ENCODE measurements at places on chromosomes 7 and 10. TPM values are rescaled to one million over a fixed set of nuclear protein-coding genes. Genes with fewer than 3 reads are reported as not detected.
A peak's percentile ranks its signal among the peaks of the same experiment; 100 is the strongest.

DNA sequence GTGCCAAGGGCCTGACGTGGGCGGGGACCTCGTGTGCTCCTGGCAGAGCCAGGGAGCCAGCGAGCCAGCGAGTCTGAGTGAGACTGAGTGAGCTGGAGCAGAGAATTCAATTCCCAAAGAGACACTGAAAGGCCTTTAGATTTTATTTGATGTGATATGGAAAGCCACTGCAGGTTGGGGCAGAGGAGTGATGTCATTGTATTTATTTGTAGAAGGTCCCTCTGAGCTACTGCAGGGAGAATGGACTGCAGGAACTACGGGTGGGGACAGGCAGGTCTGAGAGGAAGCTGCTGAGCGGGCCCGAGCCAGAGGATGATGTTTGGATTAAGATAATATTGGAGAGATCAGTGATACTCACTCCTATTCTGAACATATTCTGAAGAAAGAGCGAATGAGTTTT is 445.8 kb upstream of the ANKRD30A start:
- no peak for DNase-seq

DNA sequence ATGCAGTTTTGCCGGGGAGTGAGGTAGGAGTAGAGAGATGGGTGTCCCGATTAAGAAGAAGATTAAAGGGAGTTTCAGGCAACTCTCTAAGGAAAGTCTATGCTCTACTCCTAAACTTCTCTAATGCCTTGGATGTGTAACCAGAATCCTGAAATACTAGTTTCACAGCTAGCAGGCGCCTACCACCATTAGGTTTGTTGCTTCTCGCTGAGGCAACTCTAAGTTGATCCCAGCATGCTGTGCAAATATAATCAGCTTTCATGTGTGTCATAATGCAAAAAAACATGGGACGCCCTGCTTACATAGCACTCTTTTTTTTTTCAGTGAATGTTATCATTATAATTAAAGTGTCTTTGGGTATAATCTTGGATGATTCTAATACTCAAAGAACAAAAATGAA is 50.4 kb upstream of the FAM3C start:
- DNase-seq: no peak

DNA sequence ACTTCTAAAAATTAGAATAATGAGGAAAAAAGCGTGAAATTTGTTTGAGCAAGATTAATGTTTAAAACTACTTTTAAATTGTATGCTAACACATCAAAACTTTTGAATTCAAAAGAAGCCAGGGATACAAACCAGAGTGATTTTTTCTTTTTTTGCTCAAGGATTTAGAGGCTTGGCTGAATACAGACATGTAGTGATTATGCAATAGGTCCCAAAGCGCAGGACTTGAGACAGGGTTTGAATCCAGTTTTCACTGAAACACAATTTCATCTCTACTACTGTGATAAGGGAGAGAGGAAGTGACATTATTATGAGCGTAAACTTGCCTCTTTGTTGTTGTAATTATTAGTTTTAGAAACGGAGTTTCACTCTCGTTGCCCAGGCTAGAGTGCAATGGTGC is 207.3 kb downstream of the ZNF33B start:
- no peak for DNase-seq

DNA sequence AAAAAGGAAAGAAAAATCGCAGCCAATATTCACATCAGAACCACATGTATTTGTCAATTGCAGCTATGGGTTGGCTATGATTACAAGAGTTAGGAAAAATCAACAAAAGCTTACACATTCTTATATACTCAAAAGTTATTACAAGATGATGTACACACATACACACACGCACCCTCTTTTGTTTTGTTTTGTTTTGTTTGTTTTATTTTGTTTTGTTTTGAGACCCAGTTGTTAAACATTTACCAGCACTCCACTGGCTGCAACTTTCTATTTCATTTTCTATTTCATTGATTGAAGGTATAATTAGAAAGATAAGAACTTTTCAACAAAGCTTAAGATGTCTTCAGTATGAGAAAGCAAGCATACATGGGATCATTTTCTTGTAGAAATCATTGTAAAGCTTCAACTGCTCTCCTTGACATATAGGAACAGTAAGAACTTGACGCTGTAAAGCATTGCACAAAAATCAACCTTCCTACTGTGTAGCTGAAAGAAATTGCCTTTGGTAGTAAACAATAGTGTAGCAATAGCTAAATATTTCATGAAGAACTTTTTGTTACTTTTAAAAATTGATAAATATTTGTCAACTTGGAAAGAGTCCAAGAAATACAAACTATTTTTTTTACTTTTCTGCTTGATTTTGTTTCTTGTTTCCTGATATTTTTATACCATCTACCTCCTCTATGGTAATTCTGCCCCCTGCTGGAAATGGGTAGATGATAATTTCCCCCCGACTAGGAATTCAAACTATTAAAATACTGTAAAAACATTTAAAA is 205.9 kb downstream of the MBL2 start:
- peak; percentile 27 for DNase-seq

GRCh38 chr10:119496273-119496672 is 46.2 kb downstream of the RGS10 start:
- DNase-seq: no peak

DNA sequence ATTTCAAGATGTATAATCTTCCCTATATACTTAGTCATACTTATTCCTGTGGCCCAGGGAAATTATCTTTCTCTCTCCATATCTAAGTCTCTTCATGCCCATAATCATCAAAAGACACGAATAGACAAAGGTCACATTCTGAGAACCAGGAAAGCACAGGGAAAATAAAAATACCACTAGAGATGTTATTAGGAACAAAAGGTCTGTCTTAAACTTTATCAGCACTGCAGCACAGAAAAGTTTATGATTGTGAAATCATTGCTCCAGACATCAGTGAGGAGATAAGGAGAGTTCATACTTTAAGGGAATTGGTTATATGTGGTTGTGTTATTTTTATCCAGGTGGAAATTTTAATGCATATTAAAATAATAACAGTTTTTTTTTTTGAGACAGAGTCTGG is 974.6 kb upstream of the CELF2 start:
- no peak for DNase-seq

- no peak for DNase-seq
Measured at GRCh38 chr7:127396184-127396583, 3.7 kb upstream of the ZNF800 start.

DNA sequence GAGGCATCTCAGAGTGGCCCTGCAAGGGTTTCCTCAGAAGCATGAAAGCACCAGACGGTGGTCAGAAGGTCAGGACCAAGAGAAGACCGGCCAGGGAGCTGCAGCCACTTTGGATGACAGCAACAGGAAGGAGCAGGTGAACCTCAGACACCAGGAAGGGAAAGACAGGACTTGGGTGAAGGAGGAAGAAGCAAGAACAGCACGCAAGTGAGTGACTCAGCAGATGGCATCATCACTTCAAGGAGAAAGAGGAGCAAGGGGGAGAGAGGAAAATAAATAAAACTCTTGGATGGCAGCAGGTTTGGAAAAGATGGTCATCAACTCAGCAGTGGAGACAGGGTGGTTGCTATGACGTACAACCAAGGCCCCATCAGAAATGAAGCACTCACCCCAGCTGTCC is 31.6 kb downstream of the NCAPG2 start:
- no peak for DNase-seq

- no peak for DNase-seq
Measured at GRCh38 chr10:112990271-112990670, 40.2 kb downstream of the TCF7L2 start.

- DNase-seq: no peak
Measured at GRCh38 chr7:133071506-133071905, 10.4 kb downstream of the CHCHD3 start.

DNA sequence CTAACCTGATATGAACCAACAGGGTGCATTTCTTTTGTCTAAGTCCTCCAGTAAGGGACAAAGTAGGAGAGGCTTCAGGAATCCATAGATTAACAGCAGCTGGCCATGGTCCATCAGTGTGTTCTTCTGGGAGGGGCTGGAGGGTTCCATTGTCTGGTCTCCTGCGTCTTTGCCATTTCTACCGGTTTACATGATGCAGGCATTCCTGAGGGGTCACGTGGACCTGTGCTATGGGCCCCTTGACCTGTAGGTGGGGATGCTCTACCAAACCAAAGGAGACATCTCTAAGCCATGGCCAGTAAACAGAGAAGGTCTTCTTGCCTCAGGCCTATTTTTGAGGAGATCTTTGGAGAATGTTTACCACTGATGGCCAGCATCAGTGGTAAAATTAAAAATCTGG is 28.7 kb upstream of the HABP2 start:
- no peak for DNase-seq

DNA sequence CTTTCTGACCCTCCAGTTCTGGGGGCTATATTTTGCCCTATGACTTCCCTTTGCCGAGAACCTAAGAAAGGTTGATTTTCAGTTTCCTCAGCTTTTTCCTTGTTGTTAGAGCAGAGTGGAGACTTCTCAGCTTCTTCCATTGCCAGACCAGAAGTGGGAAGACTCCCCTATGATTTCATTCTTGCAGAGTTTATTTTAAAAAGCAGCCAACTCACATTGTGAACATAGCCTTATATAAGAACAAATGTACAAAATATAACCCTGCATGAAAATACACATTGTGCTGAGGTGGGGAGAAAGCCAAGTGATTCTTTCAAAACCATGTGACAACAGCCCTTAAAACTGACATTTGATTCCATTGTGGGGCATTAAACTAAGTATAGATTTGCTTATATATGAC is 33.8 kb upstream of the FZD8 start:
- DNase-seq: no peak

DNA sequence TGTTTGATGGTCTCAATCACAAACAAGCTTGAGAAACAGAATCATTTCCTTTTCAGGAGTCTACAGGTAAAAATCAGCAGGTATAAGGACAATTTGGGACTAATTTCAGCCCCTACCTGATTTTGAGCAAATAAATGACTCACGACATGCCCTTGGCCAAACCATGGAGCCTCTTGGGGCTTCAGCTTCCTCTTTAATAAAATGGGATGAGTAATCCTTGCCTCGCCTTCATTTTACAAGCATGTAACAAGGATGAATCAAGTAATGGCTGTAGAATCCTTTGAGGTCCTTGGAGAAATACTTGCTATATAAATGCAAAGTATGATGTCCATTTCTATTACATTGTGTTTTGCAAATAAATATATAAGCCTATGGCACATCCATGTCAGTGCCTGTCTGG is 212.8 kb upstream of the PODXL start:
- no peak for DNase-seq

GRCh38 chr7:106459397-106460072 is 174.8 kb upstream of the NAMPT start:
- no peak for DNase-seq

GRCh38 chr7:1939434-1940401 is 269.6 kb downstream of the ELFN1 start:
- no peak for DNase-seq

GRCh38 chr7:135274495-135275268 is 41.0 kb downstream of the STRA8 start:
- peak; percentile 50 for DNase-seq

- no peak for DNase-seq
Measured at GRCh38 chr10:8221451-8221850, 167.0 kb downstream of the GATA3 start.

The ETV1 gene
- 8.1 TPM for total RNA-seq

The HMX3 gene
- total RNA-seq: not detected

The NIPSNAP2 gene
- 36.9 TPM for total RNA-seq

The IPMK gene
- total RNA-seq: 11.0 TPM

The DGKI gene
- total RNA-seq: 0.53 TPM

The INA gene
- total RNA-seq: 0.13 TPM

The CFTR gene
- not detected for total RNA-seq

The NME8 gene
- not detected for total RNA-seq

The CPEB3 gene
- 0.92 TPM for total RNA-seq

The ABCC2 gene
- 0.99 TPM for total RNA-seq

Data from pulmonary artery endothelial cell (primary cell).